ENCODE measurements at places on chromosomes 5 and 9.

DNA sequence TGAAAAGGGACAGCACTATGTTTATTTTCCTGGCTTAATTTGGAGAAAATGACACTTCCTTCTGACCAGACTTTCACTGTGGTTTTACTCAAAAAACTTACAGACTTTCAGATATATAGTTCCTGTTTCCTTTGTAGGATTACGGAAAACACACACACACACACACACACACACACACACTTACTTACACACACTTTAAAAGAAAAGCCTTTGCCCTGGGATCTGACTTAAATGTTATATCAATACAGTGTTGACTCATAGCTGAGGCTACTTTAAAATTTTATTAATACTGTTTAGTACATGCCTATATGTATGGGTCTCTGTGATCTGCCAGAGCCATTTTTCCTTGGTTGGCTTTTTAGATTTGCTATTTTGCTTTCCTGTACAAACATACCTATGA is 758.3 kb downstream of the DNAH5 start:
- DNase-seq, result no peak

DNA sequence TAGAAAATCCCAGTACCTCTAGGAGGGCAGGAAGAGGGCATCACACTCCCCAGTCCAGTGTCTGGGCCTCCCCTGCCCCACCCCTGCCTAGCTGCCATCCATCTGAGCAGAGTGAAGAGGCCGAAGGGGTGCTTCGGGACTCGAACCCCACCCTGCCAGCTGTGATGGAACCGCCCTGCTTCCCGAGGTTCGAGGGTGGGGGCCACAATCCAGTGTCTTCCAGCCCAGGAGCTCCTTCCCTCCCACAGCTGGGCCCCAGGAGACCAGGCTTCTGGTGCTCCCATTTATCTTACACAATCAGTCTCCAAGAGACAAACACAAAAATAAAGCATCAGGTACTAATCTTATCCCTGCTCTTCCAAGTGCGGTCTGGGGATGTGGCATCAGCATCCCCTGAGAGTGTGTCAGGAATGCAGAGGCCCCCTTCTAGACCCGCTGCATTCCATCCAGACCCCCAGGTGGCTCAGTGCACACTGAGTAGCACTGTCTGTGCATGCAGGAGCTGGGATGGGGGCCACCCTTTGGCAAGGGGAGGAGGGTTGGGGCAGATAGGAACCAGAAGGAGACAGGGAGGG is 122.8 kb upstream of the TBC1D2 start:
- peak; percentile 42 for DNase-seq

DNA sequence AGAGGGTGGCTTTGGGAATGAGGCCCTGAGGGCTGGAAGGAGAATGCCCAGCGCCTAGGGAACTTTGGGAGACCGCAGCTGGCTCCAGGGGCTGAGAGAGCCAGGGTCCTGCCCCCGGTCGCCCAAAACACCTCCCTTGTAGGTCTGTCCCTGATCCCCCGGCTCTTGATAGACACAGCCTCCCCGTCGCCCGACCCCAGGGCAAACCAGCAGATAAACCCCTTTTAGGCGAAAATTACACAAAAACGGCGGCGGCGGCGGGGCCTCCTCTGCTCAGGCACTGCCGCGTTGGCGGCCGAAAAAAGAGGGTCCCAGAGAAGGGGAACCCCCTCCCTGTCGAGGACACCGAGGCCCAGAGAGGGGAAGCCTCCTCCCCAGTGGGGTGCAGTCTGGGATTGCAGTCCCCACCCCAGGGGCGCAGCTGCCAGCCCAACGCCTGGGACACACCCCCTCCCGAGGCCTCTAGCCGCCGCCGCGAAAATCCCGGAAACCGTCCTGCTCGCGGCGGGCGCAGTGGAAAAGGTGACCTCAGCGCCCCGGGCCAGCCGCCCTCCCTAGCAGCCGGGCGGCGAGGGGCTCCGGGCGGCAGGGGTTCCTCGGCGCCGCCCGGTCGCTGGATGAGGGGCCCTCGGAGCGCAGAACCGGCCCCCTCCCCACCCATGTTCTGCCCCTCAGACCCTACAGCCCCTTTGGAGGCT is 3.1 kb upstream of the BARX1 start:
- DNase-seq, result no peak

DNA sequence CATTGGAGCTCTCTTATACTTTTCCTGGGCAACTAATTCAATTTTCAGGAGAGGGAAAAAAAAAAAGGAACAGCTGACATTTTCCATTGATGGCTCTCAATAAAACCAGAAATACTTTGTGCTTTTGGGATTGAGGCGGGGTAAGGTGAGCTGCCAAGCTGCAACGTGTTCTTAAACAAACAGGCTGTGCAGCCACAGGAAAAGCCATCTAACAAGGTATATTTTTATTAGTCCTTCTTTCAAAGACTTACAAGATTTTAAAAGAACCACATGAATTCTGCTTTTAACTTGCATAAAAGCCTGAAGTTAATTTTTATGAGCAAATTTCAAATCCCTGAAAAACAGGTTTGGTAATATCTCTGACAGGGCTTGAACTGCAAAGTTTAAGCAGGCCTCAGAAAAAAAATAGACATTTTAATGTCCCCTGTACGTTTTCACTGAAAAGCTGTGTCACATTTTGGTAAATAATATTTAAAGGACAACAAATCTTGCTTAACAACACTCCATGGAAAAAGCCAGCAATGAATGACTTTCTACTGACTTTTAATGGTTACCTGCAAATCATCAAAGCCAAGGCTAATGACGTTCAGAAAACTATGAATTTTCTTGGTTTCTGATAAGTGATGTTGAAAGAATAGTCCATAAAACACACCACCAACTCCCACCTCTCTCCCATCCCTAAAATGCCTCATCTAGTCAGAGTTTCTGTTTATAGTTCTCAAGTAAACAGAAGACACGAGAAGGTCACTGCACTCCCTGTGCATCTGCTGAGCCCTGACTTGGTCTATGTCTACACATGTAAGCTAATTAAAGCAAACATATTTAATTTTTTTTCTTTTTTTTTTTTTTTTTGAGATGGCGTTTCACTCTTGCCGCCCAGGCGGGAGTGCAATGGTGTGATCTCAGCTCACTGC is 433.6 kb downstream of the PIK3R1 start:
- no peak for DNase-seq

DNA sequence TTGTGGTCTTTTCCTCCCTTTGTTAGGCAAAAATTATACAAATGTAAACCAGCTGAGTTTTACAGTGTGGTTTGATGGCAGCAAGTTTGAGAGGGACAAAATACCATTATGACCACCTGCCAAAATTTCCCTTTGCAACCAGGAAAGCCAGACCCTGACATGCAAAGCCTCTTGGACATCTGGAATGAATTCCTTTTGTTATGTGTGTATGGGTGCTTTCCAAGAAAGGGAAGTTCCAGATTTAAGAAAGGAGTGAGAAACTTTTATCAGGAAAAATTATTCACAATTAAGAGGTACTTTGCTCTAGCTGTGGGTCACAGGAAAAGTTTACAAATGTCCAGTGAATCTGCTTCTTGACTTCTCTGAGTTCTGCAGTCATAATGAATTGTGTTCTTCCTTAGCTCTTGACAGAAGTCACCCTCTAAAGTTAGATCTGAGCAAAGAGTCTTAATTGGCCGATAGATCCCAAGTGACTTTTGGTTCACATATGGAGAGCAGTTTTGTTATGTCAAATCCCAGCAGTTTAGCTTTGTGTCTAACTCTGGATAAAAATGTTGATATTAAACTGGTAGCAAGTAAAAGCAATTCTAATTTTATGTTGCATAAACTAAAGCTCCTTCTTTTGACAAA is 295.9 kb upstream of the ZNF608 start:
- DNase-seq, result peak; percentile 49

- no peak for DNase-seq
Observed at GRCh38 chr9:133491656-133491925, 12.7 kb upstream of the SLC2A6 start.

DNA sequence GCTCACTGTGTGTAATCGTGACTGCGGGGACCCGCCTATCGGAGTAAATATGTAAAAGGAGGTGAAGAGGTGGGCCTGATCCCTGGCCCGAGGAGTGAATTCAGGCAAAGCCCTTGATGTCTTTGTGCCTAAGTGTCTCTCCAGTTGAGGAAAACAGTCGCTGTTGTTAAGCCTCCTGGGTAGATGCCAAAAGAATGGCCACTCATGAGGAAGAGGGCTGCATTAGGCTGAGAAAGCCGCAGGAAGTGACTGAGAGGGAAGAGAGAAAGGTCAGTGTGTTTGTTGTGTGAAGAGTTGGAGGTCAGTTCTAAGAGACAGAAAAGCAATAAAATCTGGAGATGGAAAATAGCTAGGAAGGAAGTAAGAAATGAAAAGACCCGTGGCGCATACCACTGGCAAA is 35.8 kb upstream of the PIP5K1B start:
- DNase-seq, result no peak

DNA sequence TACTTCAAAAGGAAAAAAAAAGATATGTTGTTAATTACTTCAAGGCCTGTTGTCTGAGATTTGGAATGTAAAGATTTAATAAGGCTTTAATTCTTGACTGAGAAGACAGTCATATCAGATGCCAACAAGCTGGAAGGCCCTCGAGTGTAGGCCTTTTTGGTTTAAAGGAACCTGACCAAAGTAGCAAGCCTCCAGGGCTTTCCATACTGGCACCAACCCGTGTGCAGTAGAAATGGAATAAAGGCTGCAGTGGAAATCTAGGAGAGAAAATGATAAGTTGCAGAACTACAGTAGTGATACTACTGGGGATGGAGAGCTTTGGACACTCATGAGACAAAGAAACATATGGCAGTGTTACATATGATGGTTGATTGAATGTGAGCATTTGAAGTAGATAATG is 358.0 kb downstream of the TAF11L14 start:
- DNase-seq, result no peak

DNA sequence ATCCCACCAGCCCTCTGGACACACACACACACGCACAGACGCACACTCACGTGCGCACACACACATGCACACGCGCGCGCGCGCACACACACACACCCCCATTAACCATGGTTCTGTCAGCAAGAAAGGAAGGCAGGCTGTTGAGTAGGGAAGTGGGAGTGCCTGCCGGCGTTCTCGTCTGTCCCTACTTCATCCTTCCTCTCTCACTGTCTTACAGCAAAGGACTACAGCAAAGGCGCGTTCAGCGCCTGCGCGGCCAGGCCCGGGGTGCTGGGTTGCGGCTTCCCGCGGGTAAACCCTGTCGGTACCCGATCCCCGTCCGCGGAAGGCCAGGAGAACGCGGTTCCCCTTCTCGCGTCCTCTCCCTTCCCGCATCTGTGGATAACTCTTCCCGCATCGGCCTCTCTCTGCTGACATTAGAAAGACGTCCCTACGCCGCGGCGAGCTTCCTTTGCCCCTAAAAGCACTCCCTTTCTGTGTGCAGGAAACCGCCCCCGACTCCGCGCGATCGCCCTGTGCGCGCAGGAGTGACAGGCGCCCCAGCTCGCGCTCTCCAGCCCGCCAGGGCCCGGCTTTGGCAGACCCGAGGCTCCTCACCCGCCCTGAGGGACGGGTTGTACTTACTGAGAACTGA is 219.2 kb downstream of the AGTPBP1 start:
- peak; percentile 67 for DNase-seq

DNA sequence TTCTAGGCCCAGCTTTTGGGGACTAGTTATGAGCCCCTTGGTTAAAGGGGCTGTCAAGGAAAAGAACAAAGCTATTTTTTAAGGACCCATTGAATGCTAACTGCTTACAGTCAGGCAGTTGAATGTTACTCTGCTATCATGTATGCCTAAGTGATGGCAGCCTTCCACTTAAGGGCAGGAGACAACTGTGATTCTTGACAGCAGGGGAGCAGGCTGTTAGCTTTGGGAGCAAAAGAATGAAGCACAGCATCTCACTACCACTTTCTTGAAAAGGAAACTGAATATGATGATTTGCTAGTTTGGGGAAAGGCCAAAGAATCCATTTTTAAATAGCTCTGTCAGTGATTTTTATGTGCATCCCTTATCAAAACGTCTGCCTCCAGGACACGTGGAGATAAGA is 221.6 kb downstream of the SH3GL2 start:
- DNase-seq, result no peak

DNA sequence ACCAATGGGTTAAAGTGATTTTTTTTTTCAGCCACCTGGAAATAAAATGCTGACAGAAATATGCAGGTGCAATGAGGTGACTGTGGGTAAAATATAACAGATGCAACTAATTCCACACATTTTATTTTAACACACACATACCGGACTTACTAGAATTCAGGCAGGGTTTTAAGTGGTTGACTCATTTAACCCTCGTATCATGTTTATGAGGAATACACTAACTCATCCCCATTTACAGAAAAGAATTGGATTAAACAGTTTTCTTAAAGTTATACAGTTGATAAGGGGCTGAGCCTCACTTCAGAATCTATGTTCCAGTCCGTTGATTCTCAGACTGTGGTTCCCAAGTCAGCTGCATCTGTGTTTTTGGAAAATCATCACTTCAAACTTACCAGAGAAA is 207.5 kb downstream of the CHSY3 start:
- DNase-seq, result no peak

GRCh38 chr5:59207401-59207800 is 624.5 kb downstream of the RAB3C start:
- peak; percentile 46 for DNase-seq

- peak; percentile 90 for DNase-seq
Observed at GRCh38 chr5:68730220-68730978, 363.4 kb upstream of the SLC30A5 start.

- peak; percentile 10 for DNase-seq
Observed at GRCh38 chr9:136438548-136439480, 831 bp downstream of the INPP5E start.

GRCh38 chr5:157971571-157972216 is 112.7 kb upstream of the CLINT1 start:
- DNase-seq, result no peak

DNA sequence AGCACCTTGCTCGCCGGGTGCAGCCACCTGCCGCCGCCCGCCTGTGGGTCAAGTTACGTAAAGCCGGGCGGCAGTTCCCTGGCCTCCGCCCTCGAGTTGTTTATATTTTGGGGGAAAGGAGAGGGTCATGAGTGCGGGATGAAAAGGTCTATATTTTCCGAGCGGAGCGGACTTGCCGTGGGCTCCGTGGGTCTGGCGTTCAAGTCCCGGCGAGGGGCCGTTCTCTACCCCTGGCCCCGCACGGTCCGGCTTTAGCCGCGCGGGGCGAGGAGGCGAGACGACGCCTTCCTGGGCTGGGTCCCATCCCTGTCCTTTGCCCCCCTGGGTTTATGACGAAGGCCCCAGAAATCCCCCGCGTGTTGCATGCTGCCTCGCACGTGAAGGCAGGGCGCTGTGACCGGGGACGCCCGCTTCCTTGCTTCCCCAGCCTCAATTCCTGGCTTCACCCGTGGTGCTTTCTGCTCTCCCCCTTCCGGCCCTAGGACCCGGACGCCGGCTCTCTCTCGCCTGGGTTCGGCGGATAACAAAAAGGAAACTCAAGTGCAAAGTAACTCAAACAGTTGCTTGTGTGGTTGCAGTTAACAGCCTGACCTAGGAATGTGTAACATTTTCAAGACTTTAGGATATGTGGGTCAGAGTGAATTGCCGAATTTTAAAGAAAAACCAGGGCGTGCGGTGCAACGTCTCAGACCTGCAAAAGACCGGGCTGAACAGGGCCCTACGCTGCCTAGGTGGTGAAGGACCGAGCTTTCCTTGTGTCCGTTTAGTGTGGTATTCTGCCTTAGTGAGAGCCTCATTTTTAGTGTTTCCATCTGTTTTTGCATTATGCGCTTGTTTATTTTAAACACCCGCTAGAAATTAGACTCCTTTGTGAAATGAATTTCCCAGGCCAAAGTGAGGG is 810 bp downstream of the VPS13A start:
- peak; percentile 26 for DNase-seq
